Common myeloid progenitor, CD34-positive (primary cell): ENCODE measurements at places on chromosomes 7 and 10.

DNA sequence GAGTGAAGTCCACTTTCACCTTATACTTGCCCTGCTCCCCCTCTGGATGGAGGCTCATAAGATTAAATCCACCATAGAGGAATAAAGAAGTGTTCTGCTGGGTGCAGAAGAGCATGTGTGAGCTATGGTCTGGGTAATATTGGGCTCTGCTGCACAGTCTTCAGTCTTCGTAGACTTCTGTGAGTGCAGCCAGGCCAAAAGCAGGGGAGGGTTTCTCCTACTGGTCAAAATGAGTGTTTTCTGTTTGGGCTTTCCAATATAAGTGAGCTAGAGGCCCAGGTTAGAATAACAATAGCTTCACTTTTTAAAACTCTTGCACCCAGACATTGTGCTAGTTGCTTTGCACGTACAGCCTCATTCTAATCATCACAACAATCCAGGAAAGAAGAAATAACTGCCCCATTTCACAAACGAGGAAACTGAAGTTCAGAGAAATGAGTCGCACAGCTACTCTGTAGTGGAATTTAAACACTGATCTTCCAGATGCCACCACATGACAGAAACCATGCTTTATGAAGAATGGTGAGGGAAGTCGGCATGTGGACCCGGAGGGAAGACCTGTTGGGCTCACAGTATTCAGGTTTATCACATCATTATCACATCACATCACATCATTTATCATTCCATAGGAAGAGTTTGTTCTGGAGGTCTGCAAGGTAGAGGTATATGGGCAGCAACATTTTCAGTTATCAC lies 23.8 kb upstream of the MSMB start:
- DNase-seq: no peak

DNA sequence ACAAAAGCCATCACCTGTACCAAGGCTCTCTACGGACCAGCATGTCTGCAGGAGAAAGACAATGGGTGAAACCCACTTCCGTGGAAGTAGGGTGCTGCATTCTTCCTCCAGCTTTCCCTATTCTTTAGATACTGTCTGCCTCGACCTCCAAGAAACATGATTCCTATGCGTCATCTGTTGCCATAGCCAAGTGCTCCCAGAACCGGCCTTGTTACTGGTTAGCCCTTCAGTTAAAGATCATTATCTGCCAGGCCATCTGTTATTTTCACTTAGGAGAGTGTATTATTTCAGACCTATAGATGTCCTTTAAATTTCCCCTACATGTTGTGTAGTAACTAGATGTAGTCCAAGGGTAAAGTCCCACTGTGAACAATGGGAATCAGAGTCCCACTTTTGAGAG lies 89.0 kb upstream of the KIAA1217 start:
- no peak for DNase-seq

DNA sequence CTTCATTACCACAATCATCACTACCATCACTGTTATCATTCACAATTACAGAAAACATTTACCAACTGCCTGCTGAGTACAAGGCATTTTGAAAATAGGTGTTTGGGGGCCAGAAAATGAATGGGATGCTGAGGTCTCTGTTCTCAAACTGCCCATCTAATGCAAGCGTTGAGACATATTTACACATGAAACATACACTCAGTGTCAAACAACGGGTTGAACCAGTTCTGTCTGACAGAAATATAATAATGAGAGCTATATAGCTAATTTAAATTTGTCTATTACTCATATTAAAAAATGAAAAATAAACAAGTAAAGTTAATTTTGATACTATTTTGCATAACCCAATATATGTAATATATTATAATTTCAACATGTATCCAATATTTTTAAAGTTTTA lies 303.1 kb downstream of the KCNMA1 start:
- no peak for DNase-seq

- DNase-seq: no peak
Observed at GRCh38 chr10:47098238-47098637, 187.0 kb downstream of the PTPN20 start.

GRCh38 chr10:78044179-78044578 lies 10.5 kb downstream of the RPS24 start:
- no peak for DNase-seq

GRCh38 chr10:8583096-8583495 lies 528.6 kb downstream of the GATA3 start:
- no peak for DNase-seq
